ENCODE measurements at places on chromosomes 4 and X. TPM values are rescaled to one million over a fixed set of nuclear protein-coding genes. Genes with fewer than 3 reads are reported as not detected.

- ATAC-seq, result no peak
Measured at GRCh38 chrX:14948691-14949090, 75.5 kb downstream of the MOSPD2 start.

GRCh38 chrX:45622042-45622423 is 421.4 kb upstream of the DIPK2B start:
- no peak for ATAC-seq

GRCh38 chr4:99803566-99804101 is 13.0 kb upstream of the DAPP1 start:
- ATAC-seq, result no peak

DNA sequence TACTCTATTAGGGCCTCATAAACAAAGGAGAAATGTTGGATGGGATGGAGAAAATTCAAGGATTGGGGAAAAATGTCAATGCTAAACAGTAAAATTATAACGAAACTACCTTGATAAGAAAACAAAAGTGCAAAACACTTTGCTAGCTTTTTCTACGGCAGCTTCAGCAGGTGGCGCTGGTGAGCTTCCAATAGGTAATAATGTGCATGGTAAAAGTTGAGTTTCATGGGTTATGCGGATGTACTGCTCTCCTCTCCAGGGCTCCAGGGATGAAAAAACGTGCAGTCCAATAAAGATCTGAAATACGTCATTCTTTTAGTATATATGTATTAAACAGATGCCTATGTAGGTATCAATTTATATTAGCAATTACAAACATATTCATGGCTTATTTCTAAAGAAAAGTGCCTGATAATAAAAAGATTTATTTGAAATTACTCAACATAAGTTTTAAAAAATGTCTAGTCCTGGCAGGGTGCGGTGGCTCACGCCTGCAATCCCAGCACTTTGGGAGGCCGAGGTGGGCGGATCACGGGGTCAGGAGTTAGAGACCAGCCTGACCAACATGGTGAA is 239.6 kb downstream of the GRXCR1 start:
- no peak for ATAC-seq

GRCh38 chr4:67581208-67581857 is 22.8 kb downstream of the STAP1 start:
- ATAC-seq, result no peak

DNA sequence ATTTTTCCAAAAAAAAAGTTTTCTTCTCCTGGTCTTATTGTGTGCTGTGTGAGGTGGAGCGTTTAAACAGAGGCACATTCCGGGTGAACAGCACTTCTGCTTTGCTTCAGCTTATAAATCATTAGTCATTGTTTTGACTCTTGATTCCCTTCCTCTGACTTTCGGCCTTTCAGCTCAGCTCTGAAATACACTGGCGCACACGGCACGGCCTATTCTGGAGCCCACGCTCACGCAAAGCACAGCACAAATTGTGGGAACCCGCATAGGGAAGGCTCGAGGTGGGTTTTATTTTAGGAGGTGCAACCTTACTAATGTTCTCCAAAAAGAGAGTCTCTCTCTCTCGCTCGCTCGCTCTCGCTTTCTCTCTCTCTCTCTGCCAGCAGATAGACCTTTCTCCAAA is 4.0 kb downstream of the POU3F4 start:
- ATAC-seq, result no peak

DNA sequence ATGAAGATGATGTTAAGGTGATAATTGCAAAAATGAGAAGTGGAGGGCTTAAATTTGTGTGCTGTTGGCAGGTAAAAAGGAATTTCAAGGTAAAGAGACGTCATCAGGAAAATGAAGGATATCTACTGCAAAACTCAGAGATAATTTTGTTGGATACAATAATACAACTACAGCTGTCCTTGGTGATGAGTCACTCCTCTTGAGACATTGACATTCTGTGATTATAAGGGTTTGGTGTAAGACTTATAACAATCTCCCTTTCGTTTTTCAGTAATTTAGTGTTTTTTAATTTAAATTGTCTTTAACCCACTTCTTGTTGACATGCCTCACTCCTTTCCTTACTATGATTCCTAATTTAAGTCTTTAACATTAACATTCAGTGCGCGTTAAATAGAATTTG is 1074.1 kb upstream of the SLIT2 start:
- ATAC-seq, result no peak

DNA sequence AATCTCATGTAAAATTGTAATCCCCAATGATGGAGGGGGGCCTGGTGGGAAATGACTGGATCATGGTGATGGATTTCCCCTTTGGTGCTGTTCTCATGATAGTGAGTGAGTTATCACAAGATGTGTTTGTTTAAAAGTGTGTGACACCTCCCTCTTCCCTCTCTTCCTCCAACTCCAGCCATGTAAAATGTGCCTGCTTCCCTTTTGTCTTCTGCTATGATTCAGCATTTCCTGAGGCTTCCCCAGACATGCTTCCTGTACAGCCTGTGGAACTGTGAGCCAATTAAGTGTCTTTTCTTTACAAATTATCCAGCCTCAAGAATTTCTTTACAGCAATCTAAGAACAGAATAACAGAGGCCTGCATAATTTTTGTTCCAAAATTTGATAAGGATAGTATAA is 85.2 kb downstream of the ANAPC10 start:
- peak; percentile 50 for ATAC-seq

DNA sequence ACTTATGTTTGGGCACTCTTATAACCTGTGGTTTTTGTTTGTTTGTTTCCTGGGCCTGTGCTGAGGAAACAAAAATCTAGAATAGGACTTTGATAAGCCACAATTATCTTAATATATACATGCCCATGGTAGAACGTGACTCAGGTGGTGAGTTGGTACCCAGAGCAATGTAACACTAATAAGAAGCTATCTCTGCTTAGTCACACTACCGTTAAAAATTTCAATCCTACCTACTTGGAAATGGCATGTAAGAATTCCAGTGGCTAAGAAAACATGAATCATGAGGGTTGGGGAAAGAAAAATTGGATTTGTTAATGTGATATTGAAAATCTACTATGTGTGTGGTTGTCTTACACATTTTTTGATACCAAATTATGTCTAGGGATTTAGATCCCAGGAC is 30.5 kb upstream of the ADGRG2 start:
- no peak for ATAC-seq

DNA sequence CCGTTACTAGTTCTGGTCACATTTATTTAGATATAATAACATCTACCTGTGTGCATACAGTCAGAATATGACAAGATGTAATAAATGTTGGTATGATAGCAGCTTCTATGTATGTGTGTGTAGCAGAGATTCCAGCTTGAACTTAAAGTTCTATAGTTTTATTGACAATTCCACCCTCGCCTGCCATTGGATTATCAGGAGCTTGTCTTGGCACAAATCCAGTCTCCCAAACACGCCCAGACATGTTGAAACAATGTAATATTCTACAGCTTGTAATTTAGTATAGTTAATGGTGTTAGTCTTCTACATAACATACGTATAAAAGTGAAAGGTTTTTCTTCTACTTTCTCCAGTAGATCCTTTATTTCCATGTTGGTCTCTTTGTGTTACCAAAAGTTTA is 44.4 kb downstream of the BBS12 start:
- ATAC-seq, result no peak

DNA sequence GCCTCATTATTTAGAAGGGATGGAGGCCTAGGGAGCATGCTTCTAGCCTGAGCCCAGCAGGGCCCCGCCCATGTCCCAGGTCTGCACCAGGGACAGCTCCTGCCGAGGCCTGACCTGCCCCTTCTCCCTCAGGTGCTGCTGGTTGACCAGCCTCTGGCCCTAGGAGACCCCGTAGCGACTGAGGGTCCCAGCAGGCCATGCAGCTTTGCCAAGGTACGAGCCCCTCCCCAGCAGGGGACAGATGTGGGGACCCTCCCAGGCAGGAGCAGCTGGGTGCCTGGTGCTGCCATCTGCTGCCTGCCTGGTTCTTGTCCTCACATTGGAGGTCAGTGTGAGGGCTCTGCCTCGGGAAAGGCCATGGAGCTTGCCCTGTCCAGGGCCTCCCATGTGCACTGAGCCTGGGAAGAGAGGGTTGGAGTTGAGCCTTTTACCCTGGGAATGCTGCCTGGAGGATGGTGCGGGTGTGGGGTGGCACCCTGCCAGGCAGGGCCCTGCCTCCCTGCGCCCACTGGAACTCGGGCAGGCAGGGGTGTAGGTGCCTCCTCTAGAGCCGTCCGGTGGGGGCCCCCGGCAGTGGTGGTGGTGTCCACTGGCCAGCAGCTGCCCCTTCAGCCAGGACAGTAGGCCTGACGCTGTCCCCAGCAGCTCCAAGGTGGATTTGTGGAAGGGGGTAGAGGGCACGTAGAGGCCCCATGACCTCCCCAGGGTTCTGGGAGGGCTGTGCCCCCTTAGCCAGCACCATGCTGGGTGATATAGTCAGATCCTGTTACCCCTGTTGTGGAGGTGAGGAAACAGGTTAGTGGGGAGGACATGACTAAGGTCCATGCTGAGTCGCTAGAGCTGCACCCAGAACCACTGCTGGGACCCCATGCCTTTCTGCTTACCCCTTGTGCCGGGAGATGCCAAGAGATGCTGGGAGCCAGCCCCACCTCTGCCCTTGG is 2.2 kb upstream of the MSANTD1 start:
- no peak for ATAC-seq

DNA sequence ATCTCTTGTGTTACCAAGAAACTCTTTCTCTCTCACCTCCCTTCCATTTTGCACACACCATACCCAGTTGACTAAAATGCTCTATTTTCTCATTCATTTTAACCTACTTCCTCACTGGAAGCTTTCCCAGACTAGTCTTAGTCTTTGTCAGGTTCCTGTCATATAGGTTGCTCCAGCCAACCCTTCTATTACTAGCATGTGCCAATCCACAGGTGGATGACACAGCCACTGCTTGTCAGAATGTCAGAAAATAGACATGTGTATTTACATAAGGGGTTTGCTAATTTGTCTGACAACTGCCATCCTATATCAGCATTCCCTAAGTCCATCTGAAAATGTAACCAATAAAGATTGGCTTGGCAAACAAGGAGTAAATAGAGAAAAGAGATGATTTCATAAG is 239.2 kb upstream of the SMIM31 start:
- ATAC-seq, result no peak

DNA sequence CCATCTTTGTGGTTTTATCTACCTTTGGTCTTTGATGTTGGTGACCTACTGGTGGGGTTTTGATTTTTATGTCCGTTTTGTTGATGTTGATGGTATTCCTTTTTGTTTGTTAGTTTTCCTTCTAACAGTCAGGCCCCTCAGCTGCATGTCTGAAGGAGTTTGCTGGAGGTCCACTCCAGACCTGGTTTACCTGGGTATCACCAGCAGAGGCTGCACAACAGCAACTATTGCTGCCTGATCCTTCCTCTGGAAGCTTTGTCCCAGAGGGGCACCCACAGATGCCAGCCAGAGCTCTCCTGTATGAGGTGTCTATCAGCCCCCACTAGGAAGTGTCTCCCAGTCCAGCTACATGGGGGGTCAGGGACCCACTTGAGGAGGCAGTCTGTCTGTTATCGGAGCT is 199.3 kb upstream of the WDFY3 start:
- ATAC-seq, result no peak

GRCh38 chr4:77699731-77700210 is 94.2 kb downstream of the CXCL13 start:
- no peak for ATAC-seq

- ATAC-seq, result no peak
Measured at GRCh38 chr4:99885063-99885664, 9.1 kb downstream of the LAMTOR3 start.

DNA sequence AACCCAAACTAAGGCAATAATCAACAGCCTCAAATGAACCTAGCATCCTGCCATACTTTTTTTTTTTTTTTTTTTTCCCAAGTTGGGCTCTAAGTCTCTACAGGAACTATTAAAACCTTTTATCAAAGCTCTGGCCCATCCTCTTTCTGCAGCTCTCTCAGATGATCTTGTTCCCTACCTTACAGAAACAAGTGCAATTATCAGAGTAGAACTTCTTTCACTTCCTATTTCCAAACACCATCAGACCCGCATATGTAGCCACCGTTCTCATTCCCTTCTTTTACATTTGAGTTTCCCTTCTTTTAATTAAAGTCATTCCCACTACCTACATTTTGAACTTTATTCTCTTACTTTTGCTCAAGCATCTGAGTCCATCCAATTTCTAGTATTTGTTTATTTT is 690.6 kb downstream of the DMD start:
- no peak for ATAC-seq

GRCh38 chr4:70062000-70062399 is 11.8 kb downstream of the HTN1 start:
- ATAC-seq, result no peak

DNA sequence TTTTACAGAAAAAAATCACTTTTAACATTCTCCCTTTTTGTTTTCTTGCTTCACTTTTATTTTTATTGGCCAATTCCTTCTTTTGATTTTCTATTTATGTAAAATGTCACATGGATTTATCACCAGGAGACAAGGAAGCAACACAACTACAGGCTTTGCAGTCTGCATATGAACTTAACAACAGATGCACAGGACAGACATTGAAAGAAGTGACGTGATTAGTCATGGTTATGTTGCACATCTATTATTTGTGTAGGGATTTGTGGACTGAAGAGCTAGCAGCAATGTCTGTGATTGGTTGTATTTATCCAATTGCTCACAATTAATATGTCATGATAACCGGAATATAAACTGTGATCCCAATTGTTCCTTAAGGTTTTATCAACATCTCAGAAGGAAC is 147.8 kb upstream of the KLF3 start:
- no peak for ATAC-seq

GRCh38 chr4:137934911-137935310 is 307.2 kb downstream of the SLC7A11 start:
- no peak for ATAC-seq

GRCh38 chr4:29336861-29337260 is 1383.3 kb upstream of the PCDH7 start:
- ATAC-seq, result no peak

DNA sequence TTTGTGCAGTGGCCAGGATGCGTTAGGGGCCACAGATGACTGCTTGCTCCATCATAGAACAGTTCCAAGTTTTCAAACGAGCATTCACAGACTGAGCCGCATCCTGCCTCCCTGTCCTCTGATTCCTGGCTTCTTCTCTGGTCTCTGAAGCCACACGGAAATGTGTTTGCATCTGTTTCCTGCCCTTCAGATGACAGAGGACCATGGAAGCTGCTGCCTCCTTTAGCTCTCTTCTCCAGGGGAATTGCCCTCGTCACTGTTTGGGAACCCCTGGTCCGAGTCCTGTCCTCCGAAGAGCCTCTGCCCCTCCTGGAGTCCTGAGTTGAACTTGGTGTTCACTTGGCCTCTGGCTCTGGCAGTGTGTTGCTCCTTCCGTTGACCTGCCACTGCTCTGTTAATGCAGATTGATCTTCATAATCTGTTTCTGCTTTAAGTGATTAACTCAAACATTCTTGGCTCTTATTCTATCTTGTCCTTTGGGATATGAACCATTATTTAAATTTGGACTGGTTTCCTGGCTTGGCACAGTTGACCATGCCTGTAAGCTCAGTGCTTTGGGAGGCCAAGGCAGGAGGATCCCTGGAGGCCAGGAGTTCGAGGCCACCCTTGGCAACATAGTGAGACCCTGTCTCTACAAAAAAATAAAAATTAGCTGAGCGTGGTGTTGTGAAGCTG is 96.0 kb downstream of the PTTG2 start:
- ATAC-seq, result peak; percentile 66

GRCh38 chr4:1081689-1082040 is 31.7 kb downstream of the RNF212 start:
- ATAC-seq, result no peak

Gene RBM46
- total RNA-seq, result 0.08 TPM

Gene NSUN7
- 2.1 TPM for total RNA-seq

Gene GUCY1A1
- total RNA-seq, result 196 TPM

Gene PASD1
- not detected for total RNA-seq

Gene C4orf50
- total RNA-seq, result 0.08 TPM

Gene NELFA
- total RNA-seq, result 16.3 TPM

Gene FOXR2
- not detected for total RNA-seq

All from gastroesophageal sphincter (tissue), 4 donors.